ENCODE measurements at places on chromosomes 16 and 17.

DNA sequence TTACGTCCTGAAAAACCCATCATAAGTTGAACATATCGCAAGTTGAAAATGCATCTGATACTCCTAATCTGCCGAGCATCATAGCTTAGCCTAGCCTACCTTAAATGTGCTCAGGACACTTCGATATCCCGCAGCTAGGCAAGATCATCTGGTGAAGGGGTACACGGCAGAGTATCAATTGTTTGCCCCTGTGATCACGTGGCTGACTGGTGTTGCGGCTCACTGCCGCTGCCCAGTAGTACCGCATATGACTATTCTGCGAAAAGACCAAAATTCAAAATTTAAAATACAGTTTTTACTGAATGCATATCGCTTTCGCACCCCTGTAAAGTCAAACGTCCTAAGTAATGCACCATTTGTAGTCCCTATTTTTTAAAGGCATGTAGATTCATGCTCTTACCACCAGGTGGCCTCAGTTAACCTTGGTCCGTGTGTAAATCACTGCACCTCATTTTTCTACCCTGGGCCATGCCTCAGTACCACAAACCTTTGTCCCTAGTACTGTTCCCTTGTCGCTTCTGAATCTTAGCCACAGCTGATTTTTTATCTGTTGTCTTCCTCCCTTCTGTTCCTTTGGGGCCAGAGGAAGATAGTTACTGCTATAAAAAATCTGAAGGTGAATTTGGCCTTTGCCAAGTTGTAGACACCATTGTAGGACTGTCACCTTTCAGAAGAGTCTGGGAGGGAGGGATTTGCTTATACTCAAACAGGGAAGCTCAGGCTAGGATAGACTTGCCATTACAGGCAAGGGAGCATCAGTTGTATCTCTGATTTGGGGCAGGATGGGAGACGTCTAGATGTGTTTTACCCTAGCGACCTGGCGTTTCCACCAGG is 34.4 kb downstream of the WWP2 start:
- DNase-seq = no peak

DNA sequence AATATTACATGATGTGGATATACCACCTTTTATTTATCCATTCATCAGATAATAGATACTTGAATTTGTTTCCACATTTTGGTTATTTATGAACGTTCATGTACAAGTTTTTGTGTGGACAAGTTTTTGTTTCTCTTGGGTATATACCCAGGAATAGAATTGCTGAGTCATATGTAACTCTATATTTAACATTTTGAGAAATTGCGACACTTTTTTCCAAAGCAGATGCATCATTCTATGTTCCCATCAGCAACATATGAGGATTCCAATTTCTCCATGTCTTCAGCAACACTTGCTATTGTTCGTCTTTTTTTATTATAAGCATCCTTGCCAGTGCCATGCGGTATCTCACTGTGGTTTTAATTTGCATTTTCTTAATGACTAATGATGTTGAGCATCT is 93.9 kb downstream of the GSG1L start:
- no peak for DNase-seq

DNA sequence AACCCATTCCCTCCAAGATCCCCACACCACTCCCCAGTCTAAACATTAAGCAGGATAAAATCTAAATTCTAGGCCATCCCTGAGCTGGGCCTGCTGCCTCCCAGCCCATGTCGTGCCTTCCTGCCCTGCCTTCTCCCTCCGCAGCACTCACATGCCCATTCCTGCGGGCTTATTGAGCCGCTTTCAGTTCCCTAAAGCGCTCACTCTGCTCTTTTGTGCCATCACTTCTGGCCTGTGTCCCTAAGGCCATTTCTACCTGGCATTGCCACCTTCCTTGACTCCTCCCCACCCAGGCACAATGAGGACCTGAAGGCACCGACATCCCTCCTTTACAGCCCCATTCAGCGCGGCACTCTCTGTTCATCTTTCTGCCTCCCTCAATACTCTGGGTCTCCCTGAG is 13.0 kb upstream of the RAB5C start:
- no peak for DNase-seq

DNA sequence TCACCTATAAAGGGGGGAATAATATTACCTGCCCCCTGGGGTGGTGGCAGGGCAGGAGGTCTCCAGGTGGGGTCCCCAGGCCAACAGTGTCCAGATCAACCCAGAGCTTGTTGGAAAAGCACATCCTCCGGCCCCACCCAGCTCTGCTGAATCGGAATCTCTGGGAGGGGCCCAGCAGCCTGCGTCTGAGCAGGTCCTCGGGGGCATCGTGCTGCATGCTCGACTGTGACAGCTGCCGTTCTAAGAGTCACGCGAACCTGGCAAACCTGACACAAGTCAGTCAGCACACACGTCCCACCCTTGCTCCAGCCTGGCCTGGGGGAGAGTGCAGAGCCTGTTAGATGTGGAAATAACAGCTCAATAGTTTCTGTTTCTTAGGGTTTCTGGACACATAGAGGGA is 72.3 kb downstream of the CRISPLD2 start:
- DNase-seq = no peak

GRCh38 chr16:12688951-12689850 is 114.5 kb downstream of the CPPED1 start:
- DNase-seq = no peak

GRCh38 chr16:77617553-77617952 is 104.8 kb upstream of the NUDT7 start:
- no peak for DNase-seq

GRCh38 chr16:84467709-84468108 is 36.8 kb downstream of the MEAK7 start:
- no peak for DNase-seq

- no peak for DNase-seq
These were observed 188.5 kb downstream of the MSI2 start for GRCh38 chr17:57444682-57445450.

GRCh38 chr16:35146031-35146710 is 1686.8 kb downstream of the TP53TG3F start:
- no peak for DNase-seq
